GM18507 (cell line): ENCODE measurements at places on chromosomes 7 and 10.

DNA sequence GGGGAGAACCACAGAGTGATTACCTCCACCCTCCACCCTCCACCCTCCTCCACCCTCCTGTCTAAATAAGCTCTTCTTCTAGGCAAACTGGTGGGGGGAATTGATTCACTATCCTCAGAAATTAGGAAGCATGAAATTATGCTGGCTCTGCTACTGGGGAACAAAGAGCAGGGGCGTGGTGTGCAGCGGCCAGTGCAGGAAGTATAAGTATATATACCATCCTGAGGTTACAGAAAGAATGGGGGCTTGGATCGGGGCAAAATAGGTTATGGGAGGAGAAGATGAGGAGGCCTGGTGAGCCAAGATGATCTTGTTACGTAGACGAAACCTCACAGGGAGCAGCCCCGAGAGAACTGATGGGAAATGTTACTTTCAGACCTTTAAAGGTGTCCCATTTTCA lies 49.1 kb downstream of the SYPL1 start:
- DNase-seq = no peak

- no peak for DNase-seq
These were observed 340.4 kb downstream of the OTUD1 start for GRCh38 chr10:23779301-23779700.

- DNase-seq = no peak
These were observed 2.3 kb downstream of the HNRNPA2B1 start for GRCh38 chr7:26198133-26198780.

DNA sequence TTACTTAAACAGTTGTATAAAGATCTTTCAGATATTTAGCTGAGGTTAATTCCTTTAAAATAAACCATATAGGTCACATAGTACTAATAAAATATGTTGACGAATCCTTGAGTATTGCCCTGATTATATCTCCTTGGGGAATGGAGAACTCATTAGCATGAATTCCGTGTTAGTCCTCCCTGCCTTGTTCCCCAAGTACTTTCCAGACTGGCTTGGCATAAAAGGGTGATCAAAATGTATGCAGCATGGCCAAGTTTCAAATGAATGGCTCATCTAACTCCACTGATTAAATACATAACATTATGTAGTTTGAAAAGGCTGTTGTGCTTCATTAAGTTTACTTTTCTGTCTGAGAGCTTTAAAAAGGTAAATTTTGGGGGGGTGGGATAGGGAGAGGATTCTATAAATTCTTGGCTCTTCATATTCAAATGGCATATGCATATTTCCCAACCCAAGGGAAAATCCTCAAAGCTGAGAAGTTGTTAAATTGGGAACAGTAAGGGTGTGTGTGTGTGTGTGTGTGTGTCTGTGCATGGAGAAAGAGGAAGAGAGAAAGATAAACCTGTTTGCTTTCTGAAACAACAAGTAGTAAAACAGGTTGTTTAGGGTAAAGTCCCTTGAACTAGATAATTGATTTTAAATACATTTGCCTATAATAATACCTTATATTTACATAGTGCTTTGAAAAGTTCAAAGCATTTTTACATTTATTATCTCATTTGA lies 4.8 kb upstream of the ADD3 start:
- no peak for DNase-seq

- DNase-seq = no peak
These were observed 62.0 kb downstream of the BBS9 start for GRCh38 chr7:33191340-33191739.

- DNase-seq = no peak
These were observed 727 bp upstream of the PDSS1 start for GRCh38 chr10:26696786-26697162.

DNA sequence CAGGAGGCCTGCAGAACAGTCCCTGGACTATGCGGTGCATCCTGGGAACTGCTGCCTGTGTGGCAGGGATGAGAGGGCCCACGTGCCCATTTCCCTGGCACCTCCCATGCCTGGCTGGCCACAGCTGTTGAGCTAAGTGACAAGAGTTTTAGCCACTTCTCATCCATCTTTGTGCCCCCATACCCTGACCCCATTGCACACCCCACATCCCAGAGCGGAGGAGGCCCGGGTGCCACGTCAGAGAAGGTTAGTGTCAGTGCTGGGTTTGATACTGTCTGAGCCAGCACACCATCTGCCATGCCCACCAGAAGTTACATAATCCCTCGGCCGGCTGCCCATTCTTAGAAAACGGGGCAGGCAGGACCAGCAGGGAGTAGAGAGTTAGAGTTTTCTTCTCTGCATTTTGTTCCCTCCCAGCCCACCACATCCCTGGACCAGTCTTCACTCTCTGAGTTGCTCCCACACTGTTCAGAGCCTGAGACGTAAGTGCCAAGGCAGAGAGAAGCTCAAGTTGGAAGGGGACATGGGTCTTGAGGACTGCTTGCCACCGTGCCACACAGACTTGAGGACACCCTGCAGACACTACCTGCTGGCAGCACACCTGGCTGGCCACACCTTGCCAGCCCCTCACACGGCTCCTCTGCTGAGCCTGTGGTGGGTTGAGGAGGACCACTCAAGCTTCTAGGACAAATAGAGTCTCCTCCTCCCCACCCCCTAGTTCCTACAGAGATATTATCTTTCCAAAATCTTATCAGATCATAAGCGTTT lies 13.1 kb downstream of the UNC5B start:
- no peak for DNase-seq

DNA sequence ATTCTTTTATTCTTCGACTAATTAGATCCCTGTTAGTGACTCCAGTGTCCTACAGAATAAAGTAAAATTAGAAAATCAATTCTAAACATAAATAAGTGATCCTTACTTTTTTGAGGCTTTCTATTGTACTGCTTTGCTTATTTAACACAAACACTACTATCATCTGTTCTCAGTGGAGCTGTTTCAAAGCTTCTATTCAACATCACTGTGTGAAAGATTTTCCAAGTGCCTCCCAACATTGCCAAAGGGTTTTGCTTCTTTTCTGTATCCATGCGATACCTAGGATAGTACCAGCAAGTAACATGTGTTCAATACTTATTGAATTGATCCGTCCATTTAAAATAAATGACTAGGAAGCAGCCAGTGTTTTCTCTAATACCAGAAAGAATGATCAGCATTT lies 125.7 kb downstream of the ARHGAP21 start:
- no peak for DNase-seq

- DNase-seq = no peak
These were observed 844 bp downstream of the NRF1 start for GRCh38 chr7:129612112-129613015.

- no peak for DNase-seq
These were observed 43.8 kb downstream of the SPOCK2 start for GRCh38 chr10:72044417-72045041.

GRCh38 chr10:118926072-118926417 lies 103.5 kb upstream of the NANOS1 start:
- DNase-seq = no peak

- DNase-seq = no peak
These were observed 4.8 kb upstream of the LIPA start for GRCh38 chr10:89256340-89256739.

GRCh38 chr10:43226851-43227845 lies 39.7 kb downstream of the RASGEF1A start:
- DNase-seq = no peak
